ENCODE measurements at places on chromosomes 4 and X. TPM values are rescaled to one million over a fixed set of nuclear protein-coding genes. Genes with fewer than 3 reads are reported as not detected.

DNA sequence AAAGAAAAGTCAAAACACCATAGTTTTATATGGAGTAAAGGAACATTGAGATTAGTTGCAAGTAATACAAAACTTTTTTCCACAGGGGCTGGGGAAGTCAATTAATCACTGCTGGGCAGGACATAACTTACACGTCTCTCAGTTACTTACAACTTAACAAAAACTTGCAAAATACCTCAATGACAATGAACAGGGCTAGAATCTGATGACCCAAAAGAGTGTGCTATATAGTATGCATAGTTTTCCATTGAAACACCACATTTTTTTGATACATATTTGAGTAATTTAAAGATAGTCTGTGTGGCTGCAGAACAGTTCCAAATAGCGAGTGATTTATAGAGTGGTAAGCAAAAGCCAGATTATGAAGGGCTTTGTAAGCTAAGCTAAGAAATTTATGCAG is 172.3 kb upstream of the TRPC5 start:
- DNase-seq = no peak

DNA sequence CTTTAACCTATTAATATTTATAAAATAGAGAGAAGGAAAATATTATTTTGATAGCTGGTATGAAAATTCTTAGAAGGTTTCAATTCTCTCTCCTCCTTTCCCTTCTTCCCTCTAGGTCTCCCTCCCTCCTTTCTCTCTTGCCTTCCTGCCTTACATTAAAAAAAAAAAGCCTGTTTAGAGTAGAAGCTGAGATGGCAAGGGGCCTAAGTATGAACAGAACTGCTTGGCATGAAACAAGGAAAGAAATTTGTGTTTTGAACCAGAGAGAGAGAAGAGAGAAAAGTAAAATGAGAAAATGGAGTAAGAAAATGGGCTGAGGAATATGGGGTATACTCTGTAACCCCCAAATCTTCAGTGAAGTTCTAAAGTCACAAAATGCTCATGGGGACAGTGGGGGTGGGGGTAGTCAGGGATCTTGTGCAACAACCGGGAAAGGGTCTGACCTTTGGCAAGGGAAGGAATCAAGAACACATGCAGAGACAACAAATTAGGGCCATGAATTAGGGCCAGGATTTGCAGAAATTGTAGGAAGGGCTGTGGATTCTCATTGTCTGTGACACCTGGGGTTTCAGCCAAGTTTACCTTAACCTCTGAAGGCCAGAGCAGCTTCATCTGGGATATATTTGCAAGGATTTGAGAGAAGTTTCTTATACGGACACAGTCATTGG is 30.6 kb downstream of the SUPT20HL2 start:
- no peak for DNase-seq

DNA sequence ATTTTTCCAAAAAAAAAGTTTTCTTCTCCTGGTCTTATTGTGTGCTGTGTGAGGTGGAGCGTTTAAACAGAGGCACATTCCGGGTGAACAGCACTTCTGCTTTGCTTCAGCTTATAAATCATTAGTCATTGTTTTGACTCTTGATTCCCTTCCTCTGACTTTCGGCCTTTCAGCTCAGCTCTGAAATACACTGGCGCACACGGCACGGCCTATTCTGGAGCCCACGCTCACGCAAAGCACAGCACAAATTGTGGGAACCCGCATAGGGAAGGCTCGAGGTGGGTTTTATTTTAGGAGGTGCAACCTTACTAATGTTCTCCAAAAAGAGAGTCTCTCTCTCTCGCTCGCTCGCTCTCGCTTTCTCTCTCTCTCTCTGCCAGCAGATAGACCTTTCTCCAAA is 4.0 kb downstream of the POU3F4 start:
- DNase-seq = no peak

DNA sequence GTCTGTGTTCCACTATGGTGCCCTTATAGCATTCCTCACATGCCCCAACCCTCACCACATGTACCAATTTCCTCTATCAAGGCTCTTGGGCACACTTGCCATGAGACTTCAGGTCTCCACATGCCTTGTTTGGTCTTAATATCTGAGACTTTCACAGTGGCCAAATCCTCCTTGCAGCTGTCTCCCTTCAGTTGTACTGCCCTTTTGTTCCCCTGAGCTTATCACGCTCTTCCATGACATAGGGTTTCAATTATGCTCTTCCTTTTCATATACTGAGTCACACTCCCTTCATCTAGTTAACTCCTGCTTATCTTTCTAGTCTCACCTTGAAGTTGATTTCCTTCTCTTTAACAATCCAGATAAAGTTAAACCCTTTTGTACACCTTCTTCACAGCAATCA is 212.9 kb downstream of the PDHA2 start:
- no peak for DNase-seq

GRCh38 chrX:55778322-55778721 is 60.8 kb downstream of the RRAGB start:
- no peak for DNase-seq

PPP2R3B gene
- total RNA-seq = 22.9 TPM

- DNase-seq = no peak
Observed at GRCh38 chr4:123300222-123301039, 96.2 kb upstream of the SPRY1 start.
